ENCODE measurements at places on chromosomes 3 and 15.

DNA sequence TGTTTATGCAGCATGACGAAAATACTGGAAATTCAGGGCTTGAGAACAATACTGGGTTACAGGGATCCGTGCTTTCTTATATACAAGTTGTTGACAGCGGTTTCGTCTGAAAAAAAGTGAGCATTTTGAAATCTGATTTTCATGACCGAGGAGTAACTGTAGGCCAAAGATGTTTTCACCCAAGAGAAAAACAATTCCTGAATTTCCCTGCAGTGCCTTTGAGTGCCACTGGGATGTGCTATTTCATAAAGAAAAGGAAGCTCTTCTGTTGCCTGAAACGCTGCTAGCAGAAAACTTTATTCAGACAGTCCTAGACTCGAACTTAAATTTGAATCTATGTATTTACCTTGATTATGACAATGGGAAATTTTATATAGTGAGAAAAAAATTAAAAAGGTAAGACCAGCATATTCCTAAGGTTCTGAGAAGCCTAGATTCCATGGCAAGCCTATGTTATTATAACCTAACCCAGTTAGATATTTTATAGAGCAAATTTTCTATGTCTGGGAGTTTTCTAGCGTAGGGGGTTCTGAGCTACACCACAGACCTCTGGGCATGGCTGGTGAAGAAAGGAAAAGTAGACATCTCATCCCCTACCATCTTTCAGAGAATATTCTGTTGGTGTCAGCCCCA, 30.2 kb downstream of the KCNAB1 start:
- DNase-seq = no peak

DNA sequence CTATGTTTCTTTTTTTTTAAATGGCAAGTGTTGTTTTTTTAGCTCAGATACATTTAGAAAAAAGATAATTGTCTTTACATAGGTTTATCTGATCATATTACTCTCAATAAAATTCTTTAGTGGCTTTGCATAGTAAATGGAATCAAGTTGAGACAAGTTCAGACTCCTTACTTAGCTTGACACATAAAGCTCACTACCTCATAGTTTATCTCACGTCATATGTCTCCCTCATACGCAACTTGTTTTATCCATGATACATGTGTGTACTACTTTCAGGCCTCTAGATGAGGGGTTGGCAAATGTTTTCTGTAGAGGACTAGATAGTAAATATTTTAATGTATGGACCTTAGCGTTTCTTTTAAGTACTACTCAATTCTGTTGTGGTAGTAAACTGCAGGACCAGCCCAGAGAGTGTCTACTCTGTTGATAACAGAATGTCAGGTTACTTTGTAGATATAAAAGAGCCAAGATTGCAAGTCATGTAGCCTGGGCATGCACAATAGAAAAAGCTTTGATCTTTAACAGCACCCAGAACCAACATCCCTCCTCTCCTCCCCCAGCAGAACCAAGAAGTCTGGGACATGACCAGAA, 28.2 kb upstream of the MGA start:
- no peak for DNase-seq

DNA sequence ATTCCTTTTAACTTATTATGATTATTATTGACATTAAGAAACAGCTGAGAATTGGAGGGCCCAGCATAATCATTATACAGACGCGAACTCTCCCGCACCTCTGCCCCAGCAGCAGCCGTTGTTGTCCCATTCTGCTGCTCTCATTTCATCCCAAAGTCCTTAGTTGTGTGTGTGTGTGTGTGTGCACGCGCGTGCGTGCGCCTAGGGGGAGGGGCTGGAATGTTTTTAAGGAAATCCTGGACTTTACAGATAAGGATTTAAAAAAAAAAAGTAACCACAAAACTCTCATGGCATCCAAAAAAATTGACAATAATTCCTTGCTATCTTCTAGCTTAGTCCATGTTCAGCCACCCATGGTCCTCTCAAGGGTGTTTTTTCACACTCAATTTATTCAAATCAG, 134.2 kb downstream of the WNT7A start:
- no peak for DNase-seq

- DNase-seq = peak; percentile 84
Observed at GRCh38 chr3:173622166-173622565, 224.6 kb downstream of the NLGN1 start.

- DNase-seq = no peak
Observed at GRCh38 chr3:25781758-25782594, 1.3 kb downstream of the NGLY1 start.

DNA sequence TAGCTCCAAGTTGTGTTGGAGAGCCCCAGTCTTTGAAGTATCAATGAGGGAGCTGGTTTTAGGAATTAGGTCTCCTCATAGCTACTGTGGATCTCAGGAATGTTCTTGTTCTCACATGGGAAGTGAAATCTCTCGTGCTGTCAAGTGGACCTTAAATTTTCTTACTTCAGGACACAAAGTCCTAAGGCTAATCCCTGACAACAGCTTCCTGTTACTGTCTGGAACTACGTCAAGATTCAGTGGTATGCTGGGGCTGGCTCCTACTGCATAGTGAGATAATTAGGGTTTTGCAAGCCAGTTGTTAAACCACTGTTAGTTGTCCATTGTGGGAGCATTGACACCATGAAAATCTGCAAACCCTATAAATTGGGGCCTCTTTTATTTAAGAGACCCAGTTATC, 22.8 kb downstream of the MESP1 start:
- DNase-seq = no peak

DNA sequence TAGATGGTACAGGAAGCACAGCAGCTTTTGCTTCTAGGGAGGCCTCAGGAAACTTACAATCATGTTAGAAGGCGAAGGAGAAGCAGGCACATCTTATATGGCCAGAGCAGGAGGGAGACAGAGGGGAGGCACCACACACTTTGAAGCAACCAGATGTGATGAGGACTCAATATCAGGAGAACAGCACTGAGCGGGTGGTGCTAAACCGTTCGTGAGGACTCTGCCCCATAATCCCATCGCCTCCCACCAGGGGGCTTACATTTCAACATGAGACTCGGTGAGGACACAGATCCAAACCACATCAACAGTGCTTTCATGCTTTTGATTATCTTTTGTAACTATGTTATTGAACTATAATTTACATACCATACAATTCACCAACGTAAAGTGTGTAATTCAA, 7.6 kb upstream of the TMEM44 start:
- DNase-seq = no peak

DNA sequence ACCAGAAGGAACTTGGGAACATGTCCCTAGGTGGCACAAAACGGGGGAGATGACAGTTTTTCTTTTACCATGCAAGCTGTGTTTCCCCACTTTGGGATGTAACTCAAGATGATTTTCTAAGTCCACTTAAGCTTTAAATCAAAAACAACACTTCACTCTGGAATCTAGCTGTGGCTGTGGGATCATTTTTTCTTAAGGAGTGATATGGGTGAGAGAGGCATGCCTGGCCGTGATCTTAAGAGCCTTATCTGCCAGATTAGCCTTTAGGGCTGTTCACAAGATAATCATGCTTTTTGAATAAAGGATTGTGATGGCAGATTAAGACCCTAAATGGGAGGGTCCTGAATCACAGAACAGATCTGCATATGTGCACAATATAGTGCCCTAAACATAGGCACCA, 384.8 kb upstream of the SEMA6D start:
- DNase-seq = no peak

DNA sequence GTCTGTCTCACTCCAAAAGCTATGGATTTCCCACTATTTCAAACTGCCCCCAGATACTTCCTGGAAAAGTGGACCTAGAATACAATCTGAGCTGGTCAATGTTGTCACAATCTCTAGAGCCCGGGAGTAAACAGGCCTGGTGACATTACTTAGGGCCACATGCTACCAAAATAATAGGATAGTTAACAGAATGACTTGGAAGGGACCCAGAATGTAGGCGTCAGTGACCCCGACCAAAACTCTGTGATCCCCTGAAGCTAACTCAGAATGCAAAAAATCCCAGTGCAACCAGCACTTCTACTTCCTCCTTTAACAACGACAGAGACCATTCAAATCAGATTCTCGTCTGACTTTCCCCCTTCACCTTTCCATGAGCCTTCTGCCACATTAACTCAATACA, 51.5 kb upstream of the CDV3 start:
- no peak for DNase-seq

- no peak for DNase-seq
Observed at GRCh38 chr3:111278959-111279358, 207.3 kb downstream of the NECTIN3 start.

DNA sequence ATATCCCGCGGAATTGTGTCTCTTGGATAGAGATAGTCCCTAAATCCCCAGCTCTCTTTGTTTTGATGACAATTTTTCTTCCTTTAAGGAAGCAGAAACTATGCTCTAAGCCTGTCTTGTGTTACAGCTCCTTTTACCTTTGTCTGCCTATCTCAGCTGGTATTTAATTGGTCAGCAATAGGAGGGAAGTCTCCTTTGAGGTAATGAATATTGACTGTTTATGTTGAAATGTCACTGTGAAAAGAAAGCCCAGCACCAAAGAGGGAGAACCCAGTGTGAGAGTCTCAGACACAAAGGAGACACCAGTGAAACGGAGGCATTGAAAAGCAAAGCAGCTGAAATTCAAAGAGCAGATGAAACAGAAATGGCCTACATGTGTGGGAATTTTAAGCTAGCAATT, 372.6 kb downstream of the NR2F2 start:
- DNase-seq = no peak

- no peak for DNase-seq
Observed at GRCh38 chr3:50393061-50393460, 33.7 kb upstream of the TMEM115 start.

- DNase-seq = no peak
Observed at GRCh38 chr15:100690795-100691158, 88.4 kb downstream of the ASB7 start.

GRCh38 chr3:14525685-14526631, 14.2 kb downstream of the GRIP2 start:
- peak; percentile 37 for DNase-seq

DNA sequence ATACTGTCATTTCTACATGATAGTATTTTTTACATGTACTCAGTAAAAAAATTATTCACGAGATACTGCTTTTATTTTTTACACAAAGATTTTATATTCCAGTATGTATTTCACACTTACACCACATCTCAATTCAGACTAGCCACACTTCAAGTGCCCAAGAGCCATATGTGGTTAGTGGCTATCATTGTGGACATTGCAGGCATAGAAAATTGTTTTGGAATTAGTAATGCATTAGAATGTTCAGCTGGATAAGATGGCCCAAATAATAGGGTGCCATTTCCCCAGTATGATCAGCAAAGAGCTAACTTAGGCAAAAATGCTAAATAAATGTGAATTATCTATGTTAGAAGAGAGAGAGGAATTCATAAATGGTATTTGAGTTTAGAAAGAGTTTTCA, 203.8 kb upstream of the MCTP2 start:
- no peak for DNase-seq

DNA sequence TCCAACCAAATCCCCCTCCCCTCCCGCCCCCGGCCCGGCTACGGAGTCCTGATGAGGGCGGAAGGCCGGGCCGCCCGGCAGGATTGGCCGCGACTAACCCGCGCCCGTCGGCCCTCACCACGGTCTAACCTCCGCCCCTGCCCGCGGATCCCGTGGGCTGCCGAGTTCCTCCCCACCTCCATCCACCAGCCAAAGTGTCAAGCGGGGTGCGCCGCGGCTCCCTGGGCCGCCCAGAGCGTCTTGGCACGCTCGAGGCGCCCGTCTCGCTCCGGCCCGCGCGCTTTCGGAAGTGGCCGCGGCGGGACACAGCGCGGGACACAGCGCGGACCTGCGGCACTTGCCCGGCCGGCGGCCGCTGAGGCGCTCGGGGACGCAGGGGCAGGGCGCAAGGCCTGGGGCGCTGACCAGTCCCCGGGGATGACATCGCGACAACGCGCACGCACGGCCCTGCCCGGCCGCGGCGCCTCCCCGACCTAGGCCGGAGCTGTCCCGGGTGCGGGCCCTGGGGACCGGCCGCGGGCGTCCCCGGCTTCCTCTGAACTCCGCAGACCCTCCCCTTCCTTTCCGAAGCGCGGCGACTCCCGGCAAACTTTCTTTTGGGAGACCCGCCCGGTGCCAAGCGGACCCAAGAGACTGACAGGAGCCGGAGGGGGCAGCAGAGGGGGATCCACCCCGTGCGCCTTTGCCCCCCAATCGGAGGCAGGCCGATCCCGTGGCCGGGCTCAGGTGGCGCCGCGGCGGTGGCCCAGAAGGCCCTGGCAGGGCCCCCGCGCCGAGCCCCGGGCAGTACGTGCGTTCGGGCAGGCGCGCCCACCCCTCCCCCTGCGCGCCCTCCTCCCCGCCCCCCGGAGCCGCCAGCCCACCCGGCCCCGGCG, 112.8 kb upstream of the ICE2 start:
- no peak for DNase-seq

GRCh38 chr3:157515398-157515797, 12.2 kb upstream of the VEPH1 start:
- DNase-seq = no peak

- no peak for DNase-seq
Observed at GRCh38 chr15:31396881-31397560, 70.4 kb downstream of the KLF13 start.

DNA sequence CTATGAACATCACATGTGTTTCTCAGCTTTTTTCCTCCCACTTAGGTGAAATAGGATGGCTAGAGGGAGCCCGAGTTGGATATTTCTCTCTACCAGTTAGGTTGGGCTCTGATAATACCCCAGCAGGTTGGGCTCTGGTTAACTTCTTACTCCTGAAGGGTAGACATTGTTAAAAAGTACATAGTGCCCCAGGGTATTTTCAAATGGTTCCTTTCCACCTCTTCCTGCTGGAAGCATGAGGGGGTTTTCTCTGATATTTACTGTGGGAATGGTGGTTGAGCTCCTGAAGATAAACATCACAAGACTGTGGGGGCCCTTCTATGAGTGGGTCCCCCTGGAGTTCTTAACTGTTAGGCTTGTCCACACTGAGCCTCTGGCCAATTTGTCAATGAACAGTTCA, 36.1 kb upstream of the SPESP1 start:
- no peak for DNase-seq

- no peak for DNase-seq
Observed at GRCh38 chr3:45272032-45272810, 46.1 kb upstream of the TMEM158 start.

- DNase-seq = no peak
Observed at GRCh38 chr15:64857421-64857820, 15.7 kb downstream of the PLEKHO2 start.

DNA sequence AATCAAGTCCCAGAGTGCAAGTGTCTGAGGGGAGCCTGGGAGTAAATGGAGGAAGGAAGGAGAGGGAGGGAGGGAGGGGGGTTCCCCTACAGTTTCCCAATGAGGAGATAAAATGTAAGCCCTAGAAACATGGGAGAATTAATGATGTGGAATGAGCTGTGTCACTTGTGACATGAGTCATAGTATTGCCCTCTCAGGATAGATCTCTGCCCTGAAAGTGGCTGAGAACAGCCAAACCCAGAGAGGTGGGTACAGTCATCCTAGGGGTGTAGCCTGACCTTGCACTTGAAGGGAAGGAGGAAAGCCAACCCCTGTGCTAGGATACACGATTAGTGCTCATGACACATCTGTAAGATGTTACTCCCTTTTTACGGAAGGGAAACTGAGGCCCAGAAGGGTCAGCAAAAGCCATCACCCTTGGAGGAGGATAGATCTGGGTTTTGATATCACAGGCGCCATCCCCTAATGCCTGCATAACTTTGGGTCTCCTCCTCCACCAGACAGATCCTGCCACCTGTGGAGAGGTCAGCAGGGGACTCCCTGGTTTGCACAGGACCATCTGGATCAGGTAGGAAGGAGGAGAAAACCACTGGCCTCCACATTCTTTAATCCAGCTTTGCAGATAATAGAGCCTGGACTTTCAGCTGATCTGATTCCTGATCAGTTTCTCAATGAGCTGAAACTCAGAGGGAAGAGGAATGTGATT, 23.1 kb upstream of the USP3 start:
- no peak for DNase-seq
